GM12864 (cell line): ENCODE measurements at places on chromosomes 7 and 10.

DNA sequence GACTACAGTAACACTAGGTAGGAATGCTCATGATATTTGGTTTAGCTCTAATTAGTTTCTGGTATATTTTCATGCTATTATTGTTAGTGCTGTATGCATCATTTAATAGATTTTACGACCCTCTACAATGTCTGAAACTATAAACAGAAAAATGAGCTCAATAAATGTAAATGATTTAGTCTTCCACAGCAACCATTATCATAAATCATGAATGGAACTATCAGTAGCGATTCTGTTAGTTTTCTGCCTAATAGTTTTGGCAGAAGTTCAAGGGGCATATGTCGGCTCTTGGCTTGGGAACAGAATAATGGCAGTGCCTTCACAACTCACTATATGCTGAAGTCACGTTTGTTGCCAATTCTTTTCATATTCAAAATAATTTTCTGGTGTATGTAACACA, 494.8 kb downstream of the PARD3 start:
- DNase-seq = no peak

DNA sequence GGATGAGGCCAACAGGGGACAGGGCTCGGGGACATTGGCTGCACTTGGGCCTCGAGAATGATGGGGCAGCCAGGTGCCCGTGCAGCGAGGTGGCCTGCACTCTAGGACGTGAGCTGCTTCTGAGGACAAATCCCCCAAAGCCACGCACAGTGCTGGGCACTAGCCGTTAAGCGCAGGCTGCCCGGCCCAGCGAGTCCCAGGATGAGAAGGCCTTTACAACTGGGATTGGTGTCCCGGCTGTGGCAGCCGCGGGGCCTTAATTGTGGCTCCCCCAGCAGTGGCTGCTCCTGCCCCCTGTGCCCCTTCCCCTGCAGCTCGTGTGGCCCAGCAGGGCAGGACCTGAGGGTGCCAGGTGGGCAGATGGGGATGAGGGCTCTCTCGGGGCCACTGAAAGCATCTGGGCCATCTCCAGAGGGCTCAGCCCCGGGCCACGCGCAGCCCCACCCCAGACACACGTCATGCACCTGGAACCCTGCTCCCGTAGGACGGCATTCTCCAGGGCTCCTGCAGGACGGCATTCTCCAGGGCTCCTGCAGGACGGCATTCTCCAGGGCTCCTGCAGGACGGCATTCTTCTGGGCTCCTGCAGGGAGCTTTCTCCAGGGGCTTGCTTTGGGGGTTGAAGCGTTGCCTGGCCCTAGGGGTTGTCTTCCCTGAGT, 6.6 kb downstream of the PWWP2B start:
- no peak for DNase-seq

DNA sequence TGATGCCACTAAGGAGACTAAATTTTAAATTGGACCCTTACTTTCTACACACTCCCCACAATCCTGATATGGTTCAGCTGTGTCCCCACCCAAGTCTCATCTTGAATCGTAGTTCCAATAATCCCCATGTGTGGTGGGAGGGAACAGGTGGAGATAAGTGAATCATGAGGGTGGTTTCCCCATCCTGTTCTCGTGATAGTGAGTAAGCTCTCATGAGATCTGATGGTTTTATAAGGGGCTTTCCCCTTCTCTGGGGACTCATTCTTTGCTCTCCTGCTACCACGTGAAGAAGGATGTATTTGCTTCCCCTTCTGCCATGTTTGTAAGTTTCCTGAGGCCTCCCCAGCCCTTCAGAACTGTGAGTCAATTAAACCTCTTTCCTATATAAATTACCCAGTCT, 18.4 kb upstream of the BET1 start:
- no peak for DNase-seq

- DNase-seq = no peak
Measured at GRCh38 chr7:55878691-55879090, 8.6 kb upstream of the ZNF713 start.

DNA sequence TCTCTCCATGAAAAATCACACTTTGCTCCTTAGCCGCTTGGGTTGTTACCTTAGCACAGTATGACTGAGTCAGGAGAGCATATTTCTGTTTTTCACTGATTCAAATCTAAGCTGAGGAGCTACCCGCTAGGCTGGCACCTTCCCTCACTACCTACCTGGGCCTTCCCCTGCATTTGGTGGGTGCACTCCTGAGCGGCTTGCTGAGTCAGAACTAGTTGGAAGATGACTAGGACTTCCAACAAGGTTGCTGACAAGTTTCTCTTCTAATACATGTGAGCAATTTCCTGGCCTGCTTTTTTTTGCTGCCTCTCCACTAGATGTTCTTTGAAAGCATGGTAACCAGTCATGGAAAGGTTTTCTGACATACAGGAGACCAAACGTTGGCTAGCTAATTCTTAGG, 43.8 kb upstream of the SEC61G start:
- DNase-seq = no peak

GRCh38 chr7:85510287-85510686, 323.4 kb upstream of the SEMA3D start:
- no peak for DNase-seq

GRCh38 chr10:15809450-15809849, 50.9 kb downstream of the MINDY3 start:
- DNase-seq = no peak

GRCh38 chr7:130301501-130302020, 8.6 kb downstream of the CPA4 start:
- DNase-seq = no peak

DNA sequence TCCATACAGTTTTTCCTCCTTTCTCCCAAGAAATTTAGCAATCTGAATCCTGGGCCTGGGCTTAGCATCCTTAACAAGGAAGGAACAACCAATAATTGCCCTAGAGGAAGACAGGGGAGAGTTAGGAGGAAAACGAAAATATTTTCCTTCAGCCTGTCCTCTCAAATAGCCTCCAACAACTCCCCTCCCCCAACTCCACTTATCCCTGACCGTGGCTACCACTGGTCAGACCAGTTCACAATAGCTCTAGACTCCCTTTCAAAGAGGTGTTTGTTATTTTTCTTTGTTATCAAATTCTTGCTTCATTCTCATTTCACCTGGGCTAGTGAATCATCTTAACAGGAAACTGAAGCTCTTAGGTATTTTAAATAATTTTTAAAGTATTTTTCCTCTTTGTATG, 114.1 kb downstream of the CPED1 start:
- no peak for DNase-seq

GRCh38 chr10:126250527-126251310, 137.6 kb downstream of the ADAM12 start:
- DNase-seq = no peak

- no peak for DNase-seq
Measured at GRCh38 chr10:1048349-1048731, 579 bp downstream of the IDI1 start.

DNA sequence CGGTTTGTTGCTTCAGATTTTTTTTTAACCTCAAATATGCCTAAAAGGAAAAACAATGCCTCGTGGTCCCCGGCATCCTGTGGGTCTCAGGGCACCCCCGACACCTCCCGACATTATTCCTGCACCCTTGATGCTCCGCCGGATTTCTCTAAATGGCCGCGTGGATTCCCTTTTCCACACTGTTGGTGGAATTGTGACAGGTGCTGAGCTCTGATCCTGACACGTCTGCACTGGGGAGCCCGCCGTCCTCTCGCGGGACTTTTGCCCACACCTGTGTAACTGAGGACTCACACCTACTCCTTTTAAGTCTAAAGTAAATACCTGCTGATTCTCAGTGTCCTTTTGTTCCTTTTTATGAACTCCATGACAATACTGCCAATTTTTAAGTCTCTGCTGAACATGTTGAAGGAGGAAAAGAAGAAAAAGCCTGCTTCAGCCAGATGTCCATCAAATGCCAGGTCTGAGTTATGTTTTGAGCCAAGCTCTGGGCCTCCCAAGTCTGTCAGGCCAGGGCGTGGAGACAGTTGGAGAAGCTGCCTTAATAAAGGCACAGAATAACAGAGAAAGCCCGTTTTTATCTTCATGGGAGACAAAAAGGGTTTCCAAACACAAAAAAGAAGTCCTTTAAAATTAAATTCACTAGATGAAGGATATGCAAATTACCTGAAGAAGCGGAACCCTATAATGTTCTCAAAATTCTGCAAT, 568.2 kb downstream of the DNAJB6 start:
- no peak for DNase-seq

DNA sequence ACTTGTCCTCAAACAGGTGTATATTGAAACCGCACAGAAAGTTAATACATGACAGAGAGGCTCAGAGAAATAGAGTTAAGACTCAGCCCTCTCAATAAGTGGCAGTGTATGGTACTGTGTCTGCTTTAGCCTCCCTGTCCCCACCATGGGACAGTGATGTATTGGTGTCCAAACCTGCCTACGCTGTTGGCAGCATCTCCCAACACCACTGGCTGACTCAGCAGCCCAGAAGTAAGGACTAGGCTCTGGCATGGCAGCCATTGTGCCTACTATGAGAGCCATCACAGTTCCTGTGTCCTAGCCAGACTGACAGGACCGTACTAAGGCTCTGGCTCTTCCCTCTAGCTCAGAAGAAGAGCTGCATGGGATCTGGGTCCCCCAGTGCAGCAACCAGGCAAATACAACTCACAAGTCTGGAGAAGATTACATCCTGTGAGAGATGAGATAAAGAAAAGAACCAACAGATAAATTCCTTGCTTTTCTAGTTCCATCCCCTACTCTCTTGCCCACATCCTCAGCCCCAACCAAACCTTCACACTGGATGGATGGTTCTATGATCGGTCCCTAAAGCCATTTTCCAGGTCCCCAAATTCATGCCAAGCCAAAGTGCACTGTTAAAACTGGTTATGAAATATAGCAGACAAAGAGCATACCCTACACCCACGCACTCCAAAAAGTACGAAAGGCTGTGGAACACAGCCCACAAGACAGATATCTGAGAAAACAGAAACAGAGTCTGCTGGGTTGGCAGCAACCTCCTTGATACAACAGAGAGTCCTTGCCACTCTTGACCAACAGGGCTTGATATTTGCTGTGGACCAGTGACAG, 44.1 kb upstream of the DMTF1 start:
- DNase-seq = no peak

DNA sequence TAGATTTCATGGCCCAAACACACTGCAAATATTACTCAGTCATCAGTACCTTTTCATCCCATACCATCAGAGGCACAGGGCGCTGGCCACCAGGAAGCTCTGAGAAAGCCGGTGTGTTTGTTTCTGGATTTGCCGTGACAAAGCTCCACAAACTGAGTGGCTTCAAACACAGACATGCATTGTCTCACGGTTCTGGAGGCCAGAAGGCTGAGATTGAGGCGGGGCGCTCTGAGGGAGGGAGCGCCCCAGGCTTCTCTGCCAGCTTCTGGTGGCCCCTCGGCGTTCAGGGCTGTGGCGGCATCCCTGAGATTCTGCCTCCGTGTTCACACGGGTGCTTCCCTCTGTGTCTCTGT, 3.7 kb upstream of the TTYH3 start:
- DNase-seq = no peak

DNA sequence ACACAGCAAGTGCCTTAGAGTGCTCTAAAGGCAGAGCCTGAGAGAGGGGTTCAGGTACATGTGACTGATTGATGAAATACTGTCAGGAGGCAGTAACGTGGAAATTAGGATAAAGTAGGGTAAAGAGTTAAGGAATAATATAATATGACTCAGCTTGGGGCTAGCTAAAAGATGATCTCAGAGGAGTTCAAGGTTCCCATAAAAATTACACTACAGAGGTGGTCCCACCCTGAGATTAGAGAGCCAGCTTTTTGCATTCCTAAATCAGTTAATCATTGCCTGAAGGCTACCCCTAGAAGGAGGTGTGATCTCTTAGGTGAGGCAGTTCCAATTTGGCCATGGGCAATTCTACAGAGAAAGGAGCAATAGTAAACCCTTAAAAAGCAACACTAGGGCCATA, 5.8 kb downstream of the LIPJ start:
- no peak for DNase-seq

DNA sequence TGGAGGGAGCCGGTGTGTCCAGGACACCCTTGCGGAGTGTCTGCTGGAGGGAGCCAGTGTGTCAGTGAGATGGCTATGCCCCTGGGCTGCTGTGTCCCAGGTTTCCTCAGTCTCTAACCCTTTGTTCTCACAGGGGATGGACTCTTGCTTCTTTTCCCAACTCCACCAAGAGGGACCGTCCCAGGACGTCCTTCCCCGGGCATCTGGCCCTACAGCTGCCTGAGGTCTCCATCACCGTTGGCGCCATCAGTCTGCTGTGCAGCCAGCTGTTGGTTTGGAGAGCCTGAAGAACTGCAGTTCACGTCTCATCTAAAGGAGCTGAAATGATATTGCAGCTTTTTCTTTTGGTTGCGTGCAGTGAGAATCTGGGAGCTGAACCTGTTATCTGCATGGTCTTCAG, 136.2 kb downstream of the VIPR2 start:
- no peak for DNase-seq

- no peak for DNase-seq
Measured at GRCh38 chr7:135204876-135205275, 6.5 kb downstream of the WDR91 start.

DNA sequence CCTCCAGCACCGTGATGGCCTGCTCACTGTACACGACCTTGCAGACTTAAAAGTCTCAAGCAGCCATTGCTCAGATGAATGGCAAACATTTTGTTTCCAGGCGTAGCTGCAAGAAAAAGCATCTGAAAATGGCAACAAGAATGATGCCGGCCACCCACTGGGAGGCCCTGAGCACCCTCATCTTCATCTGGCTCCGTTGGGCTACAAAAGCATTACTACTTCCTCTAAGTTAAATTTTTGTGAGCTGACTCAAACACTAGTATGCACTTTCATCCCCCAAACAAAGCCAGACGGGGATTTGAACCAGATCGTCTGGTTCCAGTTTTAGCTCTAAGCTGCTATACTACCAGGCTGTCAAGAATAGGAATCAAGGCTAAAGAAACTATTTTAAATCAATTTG, 116.6 kb upstream of the CDK1 start:
- no peak for DNase-seq

DNA sequence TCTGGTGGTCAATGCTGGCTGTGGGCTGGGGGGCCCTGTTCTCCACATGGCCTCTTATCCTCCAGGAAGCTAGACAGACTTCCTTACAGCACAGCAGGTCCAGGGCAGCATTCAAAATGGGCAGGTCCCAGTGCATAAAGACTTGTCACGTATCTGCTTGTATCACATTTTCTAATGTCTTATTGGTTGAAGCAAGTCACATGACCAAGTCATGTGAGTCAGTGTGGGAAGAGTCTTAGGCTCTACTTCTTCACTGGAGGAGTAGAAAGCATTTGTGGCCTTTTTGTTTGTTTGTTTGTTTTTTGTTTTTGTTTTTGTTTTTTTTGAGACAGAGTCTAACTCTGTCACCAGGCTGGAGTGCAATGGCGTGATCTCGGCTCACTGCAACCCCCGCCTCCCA, 104.7 kb downstream of the COL13A1 start:
- no peak for DNase-seq

GRCh38 chr10:74292871-74293427, 141.9 kb downstream of the ADK start:
- no peak for DNase-seq

GRCh38 chr7:159098811-159099655, 45.6 kb downstream of the VIPR2 start:
- DNase-seq = no peak
